ENCODE measurements at places on chromosomes 13 and 19.

DNA sequence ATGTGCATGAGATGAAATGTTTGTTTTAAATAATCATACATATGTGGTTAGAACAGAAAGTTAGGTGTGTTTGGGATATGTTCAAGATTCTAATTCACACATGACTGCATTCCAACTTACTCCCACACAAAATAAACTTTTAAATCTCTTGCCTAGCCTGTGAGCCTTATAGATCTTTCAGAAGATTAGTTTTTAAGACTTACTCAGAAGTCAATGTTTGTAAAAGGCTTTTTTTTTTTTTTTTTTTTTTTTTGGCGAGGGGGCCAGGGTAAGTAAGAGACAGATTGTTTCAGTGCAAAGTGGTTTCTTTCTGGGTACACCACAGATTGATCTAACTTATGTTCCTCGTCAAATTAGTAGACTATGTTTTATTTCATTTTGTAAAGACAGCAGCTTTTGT, 39.1 kb downstream of the GPR180 start:
- DNase-seq: no peak
- no peaks in the 10 kb centered on the region for H3K36me3 ChIP-seq
- peaks cover 2% of the 10 kb centered on the region for H3K4me1 ChIP-seq
- H3K27ac ChIP-seq: no peak overlapping the region
- H3K4me3 ChIP-seq: no peak overlapping the region

DNA sequence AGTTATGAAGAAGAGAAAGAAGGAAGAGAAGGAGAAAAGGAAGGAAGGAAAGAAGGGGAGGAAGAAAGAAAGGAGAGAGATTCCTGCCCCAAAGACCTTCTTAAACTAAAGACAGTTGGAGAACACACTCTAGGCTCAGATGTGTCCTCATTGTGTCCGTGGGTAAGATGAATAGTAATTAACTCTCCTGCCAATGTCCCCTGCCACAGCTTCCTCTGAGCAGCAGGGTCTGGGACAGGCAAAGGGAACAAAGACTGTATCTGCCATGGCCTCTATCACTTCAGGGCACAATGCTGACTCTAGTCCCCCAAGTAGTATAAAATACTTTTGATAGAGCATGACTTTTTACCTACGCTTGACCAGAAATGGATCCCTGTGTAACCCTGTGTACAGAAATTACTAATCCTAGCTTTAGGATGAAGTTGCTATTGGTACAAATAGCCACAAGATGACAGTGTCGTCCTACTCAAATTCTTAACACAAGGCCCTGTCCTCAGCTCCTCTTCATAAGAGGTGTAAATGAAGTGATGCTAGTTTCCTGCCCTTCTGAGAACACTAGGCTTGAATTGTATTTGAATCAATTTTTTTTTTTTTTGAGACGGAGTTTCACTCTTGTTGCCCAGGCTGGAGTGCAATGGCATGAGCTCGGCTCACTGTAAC, 186.2 kb upstream of the GPR12 start:
- H3K27me3 ChIP-seq: peaks cover 32% of the 10 kb centered on the region
- no peak overlapping the region for H3K27ac ChIP-seq
- no peak for DNase-seq
- no peaks in the 10 kb centered on the region for H3K36me3 ChIP-seq
- H3K4me3 ChIP-seq: no peak overlapping the region

DNA sequence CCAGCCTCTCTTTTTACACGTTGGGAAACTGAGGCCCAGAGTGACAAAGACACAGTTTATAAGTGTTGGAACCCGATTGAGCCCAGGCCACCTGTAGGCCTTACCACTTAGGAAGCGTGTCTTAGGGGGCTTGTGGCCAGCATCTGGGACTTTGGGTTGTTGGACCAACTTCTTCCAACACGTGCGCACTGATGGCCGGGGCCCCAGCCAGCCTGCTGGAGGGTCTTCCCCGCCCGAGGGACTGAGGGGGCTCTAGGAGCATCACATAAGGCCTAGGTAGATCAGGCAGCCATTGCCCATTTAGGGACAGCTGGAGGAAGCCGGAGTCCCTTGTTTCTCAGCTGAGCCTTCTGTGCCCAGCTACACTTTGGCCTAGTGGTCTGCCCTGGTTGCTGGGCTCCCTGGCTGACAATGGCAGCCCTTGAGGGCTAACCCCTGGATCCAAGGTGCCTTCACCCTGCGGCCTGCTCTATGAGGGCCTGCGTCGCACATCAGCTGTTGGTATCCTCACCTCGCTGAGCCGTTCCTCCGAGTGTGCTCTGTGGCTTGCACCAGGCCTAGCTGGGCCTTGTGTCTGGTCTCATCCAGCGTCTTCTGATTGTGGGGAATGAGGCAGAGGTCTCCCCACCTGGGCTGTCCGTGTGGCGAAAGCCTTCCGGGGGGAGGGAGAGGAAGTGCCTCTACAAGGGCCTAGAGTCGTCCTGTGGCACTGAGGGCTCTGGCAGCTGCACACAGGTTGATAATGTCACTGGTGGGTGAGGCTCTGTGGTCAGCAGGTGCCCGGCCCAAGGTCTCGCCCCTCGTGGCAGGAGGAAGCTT, 1.2 kb downstream of the RAB11B start:
- peak overlapping the region; percentile 95 for H3K27ac ChIP-seq
- H3K4me1 ChIP-seq: peaks cover 24% of the 10 kb centered on the region
- H3K4me3 ChIP-seq: peak overlapping the region; percentile 97
- H3K36me3 ChIP-seq: no peaks in the 10 kb centered on the region

DNA sequence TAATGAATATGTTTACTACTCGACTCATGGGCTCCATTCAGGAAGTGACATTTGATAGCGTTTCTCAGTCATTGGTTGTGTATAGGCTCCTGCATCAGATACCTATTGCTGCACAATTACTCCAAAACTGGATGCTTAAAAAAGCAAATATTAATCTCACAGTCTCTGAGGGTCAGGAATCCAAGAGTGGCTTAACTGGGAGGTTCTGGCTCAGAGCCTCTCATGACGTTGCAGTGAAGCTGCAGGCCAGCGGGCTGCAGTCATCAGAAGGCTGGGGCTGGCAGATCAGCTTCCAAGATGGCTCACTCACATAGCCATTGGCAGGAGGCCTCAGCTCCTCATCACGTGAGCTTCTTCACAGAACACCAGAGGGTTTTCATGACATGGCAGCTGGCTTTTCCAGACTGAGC, 525.1 kb upstream of the NBEA start:
- H3K36me3 ChIP-seq: no peaks in the 10 kb centered on the region
- no peak overlapping the region for H3K4me3 ChIP-seq
- H3K27ac ChIP-seq: no peak overlapping the region
- no peak for DNase-seq

DNA sequence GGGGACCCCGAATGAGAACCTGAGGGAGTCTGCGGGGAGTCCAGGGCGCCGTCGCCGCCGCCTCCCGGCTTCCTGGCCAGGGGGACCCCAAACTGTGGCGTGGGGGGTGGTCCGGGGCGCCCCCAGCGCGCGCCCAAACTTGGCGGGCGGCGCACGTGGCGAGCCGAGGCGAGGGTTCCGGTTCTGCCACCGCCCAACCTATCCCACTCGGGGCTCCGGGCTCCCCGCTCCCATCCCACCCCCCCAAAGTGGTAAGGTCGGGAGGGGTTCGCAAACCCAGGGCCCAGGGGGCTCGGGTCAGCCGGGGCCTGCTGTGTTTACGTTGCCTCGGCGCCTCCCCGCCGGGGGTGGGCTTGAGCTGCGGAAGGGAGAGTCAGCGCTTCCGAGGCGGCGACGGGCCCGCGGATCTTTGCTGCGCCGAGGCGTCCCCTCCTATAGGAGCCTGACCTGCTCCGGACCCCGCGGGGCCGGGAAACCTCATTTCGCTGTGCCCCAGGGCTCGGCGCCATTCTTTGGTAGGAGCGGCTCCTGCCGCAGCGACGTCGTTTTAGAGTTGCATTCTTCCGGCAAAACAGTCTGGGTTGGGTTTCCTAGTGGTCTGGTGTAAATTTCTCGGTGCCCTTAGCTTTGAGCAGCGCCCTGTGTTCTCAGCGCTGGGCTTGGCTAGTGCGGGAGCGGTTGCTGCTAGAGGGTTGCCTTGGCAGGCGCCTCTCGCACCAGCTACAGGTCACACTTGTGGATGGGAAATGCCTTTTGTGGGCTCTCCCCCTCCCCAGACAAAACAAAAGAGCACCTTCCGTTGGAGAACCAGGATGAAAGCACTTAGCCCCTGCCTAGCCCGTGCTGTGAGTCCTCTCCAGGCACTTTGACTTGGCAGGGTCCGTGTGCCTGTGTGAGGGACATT, 1.2 kb downstream of the DAZAP1 start:
- DNase-seq: peak; percentile 37
- H3K4me3 ChIP-seq: peak overlapping the region; percentile 94
- H3K36me3 ChIP-seq: peaks cover 2% of the 10 kb centered on the region
- H3K4me1 ChIP-seq: peaks cover 44% of the 10 kb centered on the region

GRCh38 chr13:73954808-73955207, 179.4 kb downstream of the KLF12 start:
- no peak overlapping the region for H3K4me3 ChIP-seq
- DNase-seq: no peak

DNA sequence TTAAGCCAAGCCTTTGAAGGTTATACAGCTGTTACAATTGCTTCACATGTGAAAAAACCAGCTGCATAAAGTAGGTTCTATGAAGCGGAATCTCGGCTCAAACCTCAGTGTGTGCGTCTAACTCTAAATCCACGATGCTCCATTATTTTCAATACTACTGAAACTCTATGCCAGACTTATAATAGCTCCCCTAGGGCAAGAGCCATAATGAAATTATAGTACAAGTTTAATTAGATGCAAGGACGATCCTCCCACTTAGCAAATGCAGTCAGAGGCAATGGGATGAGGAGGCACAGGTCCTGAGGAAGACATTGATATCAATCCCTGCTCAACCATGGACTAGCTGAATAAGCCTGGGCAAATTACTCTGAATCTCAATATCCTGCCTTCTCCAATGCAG, 31.1 kb downstream of the SLC7A1 start:
- H3K27ac ChIP-seq: peak overlapping the region; percentile 2
- H3K4me1 ChIP-seq: peaks cover 33% of the 10 kb centered on the region
- H3K36me3 ChIP-seq: no peaks in the 10 kb centered on the region
- H3K27me3 ChIP-seq: no peaks in the 10 kb centered on the region

GRCh38 chr13:77016888-77017623, 9.9 kb downstream of the FBXL3 start:
- peaks cover 6% of the 10 kb centered on the region for H3K36me3 ChIP-seq
- DNase-seq: no peak
- H3K27ac ChIP-seq: peak overlapping the region; percentile 85
- no peaks in the 10 kb centered on the region for H3K27me3 ChIP-seq
- H3K4me3 ChIP-seq: peak overlapping the region; percentile 12
- H3K4me1 ChIP-seq: peaks cover 34% of the 10 kb centered on the region

DNA sequence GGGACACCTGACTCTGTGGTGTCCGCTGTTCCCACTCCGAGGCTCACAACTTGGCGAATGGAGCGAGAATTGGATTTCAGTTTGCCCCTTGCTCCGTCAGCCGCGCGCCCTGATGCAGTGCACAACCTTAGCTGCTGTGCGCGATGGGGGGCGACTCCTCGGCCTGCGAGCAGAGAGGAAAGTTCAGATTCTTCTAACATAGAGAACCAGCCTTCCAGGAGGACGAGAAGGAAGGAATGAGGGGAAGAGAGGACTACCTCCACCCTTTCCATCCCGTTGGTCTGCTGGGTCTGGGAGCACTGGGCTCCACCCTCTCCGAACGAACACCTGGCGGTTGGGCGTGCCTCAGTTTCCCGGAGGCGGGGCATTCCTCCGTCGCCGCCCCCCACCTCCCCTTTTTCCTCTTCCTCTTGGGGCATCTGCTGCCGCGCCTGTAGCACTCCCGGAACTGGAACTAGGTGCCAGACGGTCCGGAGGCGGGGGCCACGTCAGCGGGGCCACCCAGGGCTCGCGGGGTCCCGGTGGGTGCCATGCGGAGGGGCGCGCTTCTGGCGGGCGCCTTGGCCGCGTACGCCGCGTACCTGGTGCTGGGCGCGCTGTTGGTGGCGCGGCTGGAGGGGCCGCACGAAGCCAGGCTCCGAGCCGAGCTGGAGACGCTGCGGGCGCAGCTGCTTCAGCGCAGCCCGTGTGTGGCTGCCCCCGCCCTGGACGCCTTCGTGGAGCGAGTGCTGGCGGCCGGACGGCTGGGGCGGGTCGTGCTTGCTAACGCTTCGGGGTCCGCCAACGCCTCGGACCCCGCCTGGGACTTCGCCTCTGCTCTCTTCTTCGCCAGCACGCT, at the start of gene KCNK6:
Gene KCNK6 (plus strand): TSS at position 425 of the 838 bp plus-strand sequence. CDS start 106 bp downstream, at position 531.
- no peaks in the 10 kb centered on the region for H3K27me3 ChIP-seq
- peak within 1 kb of the TSS; percentile 92 for H3K4me3 ChIP-seq
- H3K36me3 ChIP-seq: no peaks in the 10 kb centered on the region
- peaks cover 49% of the 10 kb centered on the region for H3K4me1 ChIP-seq
- peak; percentile 26 for DNase-seq
- H3K27ac ChIP-seq: peak within 1 kb of the TSS; percentile 89

Data from T-helper 17 cell (primary cell).